ENCODE measurements at places on chromosomes 13 and 19. TPM values are rescaled to one million over a fixed set of nuclear protein-coding genes. Genes with fewer than 3 reads are reported as not detected.

GRCh38 chr19:3792114-3792513, 5.9 kb upstream of the MATK start:
- no peak for DNase-seq

DNA sequence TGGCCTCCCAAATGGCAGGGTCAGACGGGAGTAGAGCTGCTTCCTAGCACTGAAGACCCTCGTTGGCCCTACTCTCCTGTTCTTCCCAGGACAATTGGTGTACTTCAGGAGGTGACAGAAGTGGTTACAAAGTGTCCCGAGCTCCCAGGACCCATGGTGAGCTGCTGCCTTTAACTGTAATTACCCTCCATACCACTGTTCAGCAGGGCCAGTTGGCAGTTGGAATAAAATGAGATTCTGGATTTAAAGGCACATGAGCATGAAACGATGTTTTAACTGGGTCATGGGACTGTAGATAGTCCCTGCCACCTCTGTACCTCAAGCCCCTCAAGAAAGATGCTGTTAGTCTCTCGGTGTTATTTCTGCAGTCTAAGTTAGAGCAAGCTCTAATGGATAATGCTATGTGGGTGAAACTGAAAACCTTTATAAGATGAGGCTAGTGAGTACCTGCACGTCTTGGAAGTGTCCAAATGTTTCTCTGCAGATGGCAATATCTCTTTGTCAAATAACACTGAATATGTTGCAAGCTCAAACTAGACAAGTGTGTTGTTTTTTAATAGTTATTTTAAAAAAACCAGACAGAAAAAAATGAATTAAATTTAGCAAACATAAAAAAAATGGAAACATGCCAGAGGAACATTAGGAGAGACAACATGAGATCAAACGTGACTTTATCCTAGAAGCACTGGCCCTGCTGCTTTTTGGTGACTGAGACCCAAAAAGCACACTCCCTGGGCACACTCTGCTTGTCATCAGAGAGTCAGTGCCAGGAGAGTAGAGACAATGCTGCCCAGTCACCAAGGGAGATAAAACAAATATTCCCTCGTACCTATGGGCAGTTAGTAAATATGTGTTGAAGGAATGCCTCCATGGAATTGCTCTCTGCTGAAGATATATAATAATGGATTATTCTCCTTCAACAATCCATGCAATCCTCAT, 266.3 kb downstream of the LMO7 start:
- no peak for DNase-seq

DNA sequence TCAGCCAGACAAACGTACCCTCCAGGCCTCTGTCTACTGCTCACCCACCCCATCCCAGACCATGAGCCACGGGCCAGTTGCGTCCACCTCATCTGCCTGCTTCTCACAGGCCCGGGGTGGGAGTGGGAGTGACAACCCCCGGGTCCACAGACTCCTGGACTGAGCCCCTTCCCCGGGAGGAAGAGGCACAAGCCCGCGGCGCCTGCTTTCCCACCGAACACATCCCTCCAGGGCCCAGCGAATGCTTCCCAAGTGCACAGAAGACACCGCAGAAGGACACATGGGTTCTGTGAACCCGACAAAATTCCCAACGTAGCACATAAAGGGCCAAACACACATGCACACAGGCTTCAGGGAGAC, 18.0 kb upstream of the PLPP2 start:
- no peak for DNase-seq

Gene SELENOV
- not detected for polyA plus RNA-seq

Gene ZSCAN4
- polyA plus RNA-seq = 0.29 TPM

Gene URAD
- polyA plus RNA-seq = 0.07 TPM

Gene PLPPR2
- polyA plus RNA-seq = 13.2 TPM

DNA sequence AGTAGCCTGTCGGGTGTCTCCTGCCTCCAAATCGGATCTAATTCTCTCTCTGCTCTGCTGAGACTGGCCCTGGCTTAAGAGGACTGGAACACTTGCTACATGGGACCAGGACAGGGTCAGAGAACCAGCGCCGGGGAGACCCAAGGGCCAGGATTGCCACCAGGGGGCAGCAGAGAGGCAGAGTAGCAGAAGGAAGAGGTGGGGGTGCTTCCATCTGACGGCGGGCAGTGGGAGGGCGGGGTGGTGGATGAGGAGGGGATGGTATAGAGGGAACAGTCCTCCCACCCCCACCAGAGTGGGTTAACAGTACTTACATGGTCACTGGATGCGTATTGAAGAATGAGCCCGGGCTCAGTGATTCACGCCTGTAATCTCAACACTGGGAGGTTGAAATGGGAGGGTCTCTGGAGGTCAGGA, 11.9 kb downstream of the SELENOW start:
- DNase-seq = peak; percentile 88

Gene SMIM24
- polyA plus RNA-seq = not detected

DNA sequence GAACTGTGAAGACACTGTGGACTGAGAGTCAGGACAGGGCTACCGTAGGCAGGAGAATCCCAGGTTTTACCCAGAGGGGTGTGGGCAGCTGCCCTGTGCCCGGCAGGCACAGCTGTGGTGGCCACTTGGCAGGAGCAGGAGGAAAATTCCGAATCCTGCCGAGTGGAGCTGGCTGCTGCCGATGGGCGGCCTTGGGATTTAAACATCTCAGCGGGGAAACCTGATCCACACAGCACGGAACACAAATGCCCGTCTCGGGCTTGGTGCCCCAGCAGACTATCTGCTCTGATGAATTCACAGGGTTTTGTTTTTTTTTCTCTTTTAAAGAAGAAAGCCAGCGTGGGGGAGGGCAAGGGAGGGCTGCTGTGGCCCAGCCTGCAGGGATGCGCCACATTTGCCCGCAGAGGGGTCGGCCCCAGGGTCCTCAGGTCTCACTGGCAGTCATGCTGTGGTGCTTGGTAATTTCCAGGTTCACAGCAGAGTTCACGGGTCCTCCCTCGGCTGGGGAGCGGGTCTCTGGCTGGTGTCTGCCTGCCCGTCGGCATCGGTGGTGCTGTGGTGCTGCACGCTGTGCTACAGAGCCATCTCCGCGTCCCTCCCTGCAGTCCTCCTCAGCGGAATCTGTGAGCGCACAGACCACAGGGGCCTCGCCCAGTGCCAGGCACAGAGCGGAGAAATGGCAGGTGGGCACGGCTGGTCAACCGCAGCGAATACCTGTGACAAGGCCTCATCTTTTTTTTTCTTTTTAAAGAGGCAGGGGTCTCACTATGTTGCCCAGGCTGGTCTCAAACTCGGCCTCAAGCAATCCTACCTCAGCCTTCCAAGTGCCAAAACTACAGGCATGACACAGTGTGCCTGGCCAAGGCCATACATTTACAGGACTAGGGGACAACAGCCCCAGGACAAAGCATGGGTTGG, 28.1 kb downstream of the MPND start:
- DNase-seq = no peak

DNA sequence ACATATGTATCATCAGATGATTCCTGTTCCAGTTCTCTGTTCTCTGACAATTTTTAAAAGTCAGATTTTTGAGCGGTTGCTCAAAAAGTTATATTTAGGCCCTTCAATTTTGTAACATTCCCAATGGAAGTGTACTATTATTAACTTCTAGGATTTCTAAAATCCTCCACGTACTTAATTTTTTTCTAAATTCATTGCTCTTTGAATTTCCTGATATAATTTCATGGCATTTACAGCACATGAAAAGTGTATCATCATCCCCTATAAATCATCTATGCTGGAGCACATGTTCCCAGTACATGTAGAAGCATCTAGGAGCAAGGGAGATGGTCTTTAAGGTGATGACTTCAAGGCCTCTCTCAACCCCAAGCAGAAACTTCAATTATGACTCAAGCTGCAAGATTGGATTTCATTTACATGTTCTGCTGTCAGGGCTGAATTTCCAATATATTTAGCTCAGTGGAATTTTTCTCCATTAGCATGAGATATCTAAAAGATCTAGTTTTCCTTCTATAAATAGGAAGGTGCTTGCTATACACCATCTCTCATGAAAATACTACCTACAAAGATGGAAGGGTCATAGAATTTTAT, 392.8 kb upstream of the MIR17HG start:
- DNase-seq = no peak

DNA sequence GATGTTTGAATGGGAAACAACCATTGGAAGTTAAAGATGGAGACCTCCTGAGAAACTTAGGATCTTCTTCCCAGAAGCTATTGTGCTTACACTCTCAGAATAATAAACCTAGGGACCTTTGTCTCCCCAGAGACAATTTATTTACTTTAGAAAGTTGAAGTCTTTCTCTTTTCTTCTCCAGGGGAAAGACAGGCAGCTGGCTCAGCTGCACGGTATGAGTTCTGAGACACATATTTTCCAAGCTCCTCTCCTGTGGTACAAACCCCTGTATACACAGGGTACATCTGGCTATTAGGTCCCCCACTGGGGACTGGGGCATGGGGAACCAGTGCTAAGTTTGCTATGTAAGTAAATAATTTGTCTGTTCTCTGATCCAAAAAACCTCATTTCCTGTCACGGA, 67.5 kb upstream of the POSTN start:
- no peak for DNase-seq

All from heart right ventricle (tissue), 16 donors.